ENCODE measurements at places on chromosomes 16 and 17.

GRCh38 chr16:62969711-62970318, 933.6 kb upstream of the CDH8 start:
- DNase-seq, result no peak

DNA sequence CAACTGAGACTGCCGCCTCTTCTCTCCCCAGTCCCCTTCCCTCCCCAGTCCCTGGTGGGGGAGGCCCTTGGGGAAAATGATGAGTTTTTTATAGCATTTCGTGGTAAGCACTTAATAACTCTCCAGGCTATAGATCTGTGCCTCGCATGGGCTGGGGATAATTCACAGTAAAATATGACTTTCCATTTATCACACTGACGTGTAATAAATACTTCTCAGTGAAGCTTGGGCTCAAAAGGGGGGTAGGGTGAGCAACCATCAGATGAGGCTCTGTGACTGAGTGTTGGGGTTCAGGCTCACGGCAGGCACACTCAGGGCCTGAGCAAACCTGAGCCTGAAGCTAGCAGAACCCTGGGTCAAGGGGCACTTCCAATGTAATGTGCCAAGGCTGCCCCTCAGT, 101.6 kb downstream of the CCT6B start:
- DNase-seq, result no peak

DNA sequence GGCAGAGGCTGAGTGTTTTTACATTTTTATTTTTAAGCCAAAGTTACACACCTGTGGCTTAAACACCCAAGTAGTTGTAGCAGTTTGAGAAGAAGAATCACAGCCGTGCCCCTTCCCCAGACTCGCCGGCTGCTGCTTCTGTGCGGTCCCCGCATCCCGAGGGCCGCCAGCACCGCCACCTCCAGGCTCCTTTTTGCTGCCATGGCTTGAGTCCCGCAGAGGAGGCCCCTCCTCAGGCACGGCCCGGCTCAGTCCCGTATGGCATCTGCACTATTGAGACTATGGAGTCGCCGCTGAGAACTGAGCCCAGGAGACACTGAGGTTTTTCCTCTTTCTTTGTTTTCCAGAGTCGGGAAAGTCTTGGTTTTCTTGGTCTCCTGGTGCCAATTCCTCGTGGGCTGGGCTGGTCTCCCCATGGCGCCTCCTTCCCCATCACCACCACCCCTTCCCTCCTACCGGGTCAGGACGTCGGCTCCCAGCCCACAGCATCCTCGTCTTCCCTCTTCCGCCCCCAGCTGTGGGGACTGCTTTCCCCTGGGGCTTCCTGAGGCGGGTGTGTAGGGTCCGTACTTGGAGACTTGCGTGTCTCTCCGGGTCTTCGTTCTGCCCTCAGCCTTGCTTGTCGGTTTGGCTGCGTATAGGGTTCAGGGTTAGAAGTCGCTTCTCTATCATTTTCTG, 32.6 kb upstream of the CDH15 start:
- no peak for DNase-seq

DNA sequence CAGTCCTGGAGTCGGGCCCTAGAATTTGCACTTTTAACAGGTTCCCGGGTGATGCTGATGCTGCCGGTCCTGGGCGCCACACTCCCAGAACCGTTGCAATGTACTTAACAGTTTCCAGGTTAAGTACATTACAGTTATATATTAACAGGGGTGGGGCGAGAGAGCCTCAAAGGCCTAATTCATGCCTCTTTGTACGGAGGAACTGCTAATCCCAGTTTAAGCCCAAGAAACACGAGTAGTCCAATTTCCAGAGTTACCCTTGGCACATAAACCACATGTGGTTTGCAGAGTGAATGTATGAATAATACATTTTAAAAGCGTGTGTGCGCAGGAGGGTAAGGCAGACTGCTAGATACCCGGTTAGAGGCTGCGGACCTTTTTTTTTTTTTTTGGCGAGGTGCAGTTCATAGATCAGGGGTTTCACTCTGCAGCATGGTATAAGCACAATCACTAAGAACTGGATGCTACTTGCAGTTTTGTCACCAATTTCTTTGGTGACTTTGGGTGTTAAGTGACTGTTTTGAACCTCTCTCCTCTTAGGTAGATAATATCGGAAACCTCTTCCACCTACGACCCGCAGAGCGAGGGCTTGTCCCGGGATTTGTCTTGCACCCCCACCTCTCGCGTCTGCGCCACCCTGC, 713 bp downstream of the COX11 start:
- no peak for DNase-seq

DNA sequence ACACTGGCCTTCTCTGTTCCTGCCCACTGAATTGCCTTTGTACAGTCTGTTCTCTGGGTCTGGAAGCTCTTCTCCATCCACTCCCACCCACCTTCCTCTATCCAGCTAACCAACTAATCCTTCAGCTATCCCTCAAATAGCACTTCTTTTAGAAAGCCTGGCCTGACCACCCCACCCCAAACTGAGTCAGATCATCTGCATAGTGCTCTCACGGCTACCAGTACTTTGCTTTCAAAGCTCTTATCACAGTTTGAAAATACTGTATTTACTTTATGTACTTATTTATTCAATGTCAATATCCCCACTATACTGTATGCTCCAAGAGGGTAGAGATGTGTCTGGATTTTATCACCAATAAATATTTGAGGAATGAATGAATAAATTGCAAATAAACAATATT, 4.5 kb upstream of the CLDN7 start:
- no peak for DNase-seq

Measured in activated CD8-positive, alpha-beta memory T cell treated with anti-CD3 and anti-CD28 coated beads for 1 hour (primary cell).